ENCODE measurements at places on chromosomes 16 and 17.

DNA sequence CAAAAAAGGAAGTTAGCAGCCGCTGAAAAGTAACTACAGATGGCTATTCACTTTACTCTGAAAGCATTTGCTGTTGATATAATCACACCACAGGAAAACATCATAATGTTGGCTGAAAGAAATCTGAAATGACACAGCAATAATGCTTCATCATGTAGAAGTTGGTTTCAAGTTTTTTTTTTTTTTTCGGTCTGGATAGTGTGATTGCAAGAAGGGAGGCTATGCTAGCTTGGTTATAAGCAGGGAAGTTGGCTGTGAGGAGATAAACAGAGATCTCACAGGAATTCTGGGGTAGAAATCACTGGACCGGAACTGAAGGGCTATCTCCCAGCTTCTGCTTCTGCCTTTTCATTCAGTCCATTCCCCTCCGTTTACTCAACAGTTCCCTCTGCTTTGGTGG is 57.9 kb downstream of the MYO1D start:
- DNase-seq: no peak

DNA sequence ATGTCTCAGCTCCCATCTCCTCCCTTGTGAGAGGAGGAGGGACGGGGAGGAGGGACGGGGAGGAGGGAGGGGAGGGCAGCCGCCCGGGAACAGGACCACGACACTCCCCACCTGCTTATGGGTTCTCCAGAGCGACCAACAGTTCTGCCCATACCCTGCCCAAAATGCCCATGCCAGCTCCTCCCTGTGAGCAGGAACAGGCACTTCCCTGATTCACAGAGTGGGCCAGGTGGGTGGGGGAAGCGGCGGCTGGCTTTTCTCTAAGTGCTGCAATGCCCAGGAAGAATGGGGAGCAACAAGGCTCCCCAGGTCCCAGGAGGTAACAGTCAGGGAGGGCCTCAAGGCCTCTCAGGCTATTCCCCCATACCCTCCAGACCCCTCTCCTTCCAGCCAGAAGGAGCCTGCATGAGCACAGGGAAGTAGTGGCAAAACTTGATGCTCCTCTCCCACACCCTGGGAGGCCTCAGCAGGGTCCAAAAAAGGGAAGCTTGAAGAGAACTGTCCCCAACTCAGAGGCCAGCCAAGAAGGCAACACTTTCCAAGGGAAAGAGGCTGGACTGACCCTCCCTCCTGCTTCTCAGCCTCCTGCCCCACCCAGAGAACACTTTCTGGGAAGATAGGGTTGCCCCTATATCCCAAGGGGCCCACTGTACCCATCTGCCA is 53.8 kb downstream of the MYO18A start:
- no peak for DNase-seq

GRCh38 chr17:65559804-65560627 is 1.4 kb downstream of the AXIN2 start:
- no peak for DNase-seq

DNA sequence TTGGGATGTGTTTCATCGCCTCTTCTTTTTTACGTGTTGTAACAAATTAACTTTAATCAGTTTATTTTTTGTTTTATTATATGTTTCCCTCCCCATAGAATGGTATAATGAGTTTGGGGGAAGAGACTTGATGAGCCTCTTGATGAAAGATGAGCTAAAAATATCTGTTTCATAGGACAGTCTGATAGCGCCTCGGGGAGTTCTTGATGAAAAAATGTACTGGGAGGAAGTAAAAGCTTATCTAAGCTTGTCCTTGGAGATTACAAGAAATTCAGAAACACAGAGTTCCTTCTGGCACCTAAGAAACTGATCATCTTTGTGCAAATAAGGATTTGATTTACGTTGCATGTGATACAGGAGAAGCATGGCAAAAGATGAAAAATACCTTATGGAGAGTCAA is 350.2 kb upstream of the CDH8 start:
- no peak for DNase-seq

GRCh38 chr16:52398491-52398960 is 148.4 kb downstream of the TOX3 start:
- no peak for DNase-seq

DNA sequence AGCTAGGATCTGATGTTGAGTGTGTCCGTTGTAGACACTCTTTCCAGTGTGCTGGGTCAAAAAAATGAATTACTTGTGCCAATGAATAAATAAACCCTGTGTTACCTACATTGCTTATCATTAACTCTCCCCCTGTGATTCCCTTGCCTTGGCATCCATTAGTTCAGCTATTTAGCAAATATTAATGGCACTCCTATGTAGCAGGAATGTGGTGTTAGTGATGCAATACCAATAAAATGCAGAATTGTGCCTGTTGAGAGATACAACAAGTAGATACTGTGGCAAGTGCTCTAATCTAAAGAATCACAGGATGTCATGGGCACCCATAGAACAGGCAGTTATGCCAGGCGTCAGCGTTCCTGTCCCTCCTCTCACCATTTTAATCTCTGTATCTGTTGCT is 343.2 kb downstream of the PMP22 start:
- DNase-seq: no peak

GRCh38 chr16:70429888-70430666 is 8.8 kb downstream of the ST3GAL2 start:
- no peak for DNase-seq

DNA sequence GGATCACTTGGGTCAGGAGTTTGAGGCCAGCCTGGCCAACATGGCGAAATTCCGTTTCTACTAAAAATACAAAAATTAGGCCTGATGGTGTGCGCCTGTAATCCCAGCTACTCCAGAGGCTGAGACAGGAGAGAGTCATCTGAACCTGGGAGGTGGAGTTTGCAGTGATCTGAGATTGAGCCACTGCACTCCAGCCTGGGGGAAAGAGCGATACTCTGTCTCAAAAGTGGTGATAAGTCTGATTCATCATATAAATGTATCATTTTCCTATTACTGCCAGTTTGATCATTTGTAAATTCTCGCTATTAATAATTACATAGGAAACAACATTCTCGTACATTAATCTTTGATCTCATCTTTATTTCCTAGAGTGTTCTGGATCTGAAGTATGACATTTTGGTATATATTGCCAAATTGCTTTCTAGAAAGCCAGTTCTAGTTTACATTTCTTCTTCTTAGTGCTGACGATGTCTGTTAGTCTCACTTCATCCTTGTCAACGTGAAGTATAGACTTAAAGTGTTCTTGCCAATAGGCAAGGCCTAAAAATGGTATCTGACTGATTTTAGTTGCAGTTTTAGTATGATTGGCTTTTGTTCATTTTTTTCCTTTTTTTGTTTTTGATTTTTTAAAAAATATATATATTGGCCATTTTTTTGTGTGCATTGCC is 9.7 kb downstream of the RABEP1 start:
- no peak for DNase-seq

DNA sequence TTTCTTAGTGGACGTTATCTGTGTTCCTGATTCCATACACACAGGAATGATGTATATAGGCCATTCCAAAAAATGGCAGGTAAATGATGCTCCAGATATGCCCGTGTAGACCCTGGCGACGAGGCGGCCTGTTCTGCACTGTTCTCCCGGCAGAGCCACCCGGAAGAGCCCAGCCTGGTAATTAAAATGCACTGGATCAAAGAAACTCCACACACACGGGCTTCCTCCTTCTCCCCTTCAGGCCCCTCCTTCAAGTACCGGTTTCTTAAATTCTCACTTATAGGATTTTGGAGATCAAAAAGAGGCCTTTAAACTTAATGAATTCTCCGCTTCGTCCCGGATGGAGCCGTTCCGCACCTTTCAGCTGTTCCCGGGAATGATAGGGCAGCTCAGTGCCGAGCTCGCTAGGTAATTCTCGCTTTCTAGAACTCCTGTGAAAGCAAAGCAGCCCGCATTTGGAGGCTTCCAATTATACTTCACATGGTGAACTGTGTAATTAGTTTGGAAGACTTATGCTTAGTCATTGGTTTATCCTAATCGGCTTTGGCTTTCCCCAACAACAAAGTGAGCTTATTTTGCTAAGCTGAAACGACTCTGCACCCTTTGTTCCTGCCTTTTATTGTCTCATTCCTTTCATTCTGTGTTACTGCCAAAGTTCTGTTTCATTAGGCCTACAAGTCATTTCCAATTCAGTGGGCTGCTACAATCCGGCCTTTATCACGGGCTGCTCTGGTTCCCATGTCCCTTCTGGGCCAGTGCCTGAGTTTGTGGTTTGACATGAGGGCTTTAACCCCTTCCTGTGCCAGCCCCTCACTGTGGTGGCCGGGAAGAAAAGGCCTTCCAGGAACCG is 150.0 kb downstream of the MSI2 start:
- no peak for DNase-seq

DNA sequence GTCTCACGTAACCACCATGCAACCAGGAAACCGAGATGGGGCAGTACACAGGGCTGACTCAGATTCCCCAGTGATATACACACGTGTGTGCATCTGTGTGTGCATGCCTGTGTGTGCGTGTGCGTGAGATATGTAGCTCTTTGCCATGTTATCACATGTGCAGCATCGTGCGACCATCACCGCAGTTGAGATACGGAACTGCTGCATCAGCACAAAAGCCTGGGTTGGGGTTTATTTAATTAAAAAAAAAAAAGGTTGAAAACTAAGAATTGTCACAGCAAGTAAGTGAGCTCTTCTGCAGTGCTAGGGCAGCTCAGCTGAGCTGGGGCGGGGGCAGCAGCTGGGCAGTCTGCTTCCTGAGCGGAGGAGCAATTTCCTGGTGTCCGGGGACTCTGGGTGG is 152.5 kb downstream of the RBFOX3 start:
- no peak for DNase-seq

GRCh38 chr17:65522751-65523404 is 38.6 kb downstream of the AXIN2 start:
- DNase-seq: no peak

All from CD4-positive, alpha-beta T cell treated with Interleukin-1 beta for 1 hour (primary cell).